ENCODE measurements at places on chromosomes 13 and 19.

DNA sequence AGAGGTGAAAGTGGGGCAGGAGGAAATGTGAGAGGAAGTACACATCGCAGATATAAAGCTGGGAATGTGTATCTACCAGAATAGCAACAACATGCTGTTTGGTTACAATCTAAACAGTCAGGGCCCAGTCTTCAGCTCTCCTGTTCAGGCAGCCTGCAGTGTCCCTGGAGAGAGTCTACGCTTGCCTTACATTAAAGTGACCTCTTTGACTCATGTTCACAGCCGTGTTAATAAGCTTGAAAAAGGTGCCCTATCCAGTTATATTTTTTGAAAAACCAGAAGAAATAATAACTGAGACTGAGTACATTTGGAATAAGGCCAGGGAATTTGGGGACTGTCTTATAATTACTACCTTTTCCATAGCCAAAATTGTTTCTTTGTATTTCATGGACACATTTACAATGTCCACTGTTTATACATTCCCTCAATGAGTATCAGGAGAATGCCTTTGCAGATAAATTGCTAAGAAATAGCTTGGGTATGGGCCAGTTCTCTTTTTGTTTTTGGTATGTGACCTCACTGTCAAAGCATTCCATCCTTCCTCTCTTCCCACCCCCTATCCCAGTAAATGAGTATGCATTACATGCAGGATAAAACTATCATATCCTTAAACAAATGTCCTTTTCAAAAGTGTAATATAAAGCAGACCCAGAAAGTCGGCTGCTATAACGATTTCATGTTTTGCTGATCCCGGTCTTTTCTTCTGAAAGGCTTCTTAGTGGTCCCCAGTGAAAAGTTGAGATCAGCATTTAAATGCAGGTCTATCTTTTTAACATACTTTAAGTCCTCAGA lies 82.6 kb downstream of the PCDH9 start:
- DNase-seq = no peak

GRCh38 chr19:45166723-45167252 lies 6.0 kb upstream of the NKPD1 start:
- no peak for DNase-seq

DNA sequence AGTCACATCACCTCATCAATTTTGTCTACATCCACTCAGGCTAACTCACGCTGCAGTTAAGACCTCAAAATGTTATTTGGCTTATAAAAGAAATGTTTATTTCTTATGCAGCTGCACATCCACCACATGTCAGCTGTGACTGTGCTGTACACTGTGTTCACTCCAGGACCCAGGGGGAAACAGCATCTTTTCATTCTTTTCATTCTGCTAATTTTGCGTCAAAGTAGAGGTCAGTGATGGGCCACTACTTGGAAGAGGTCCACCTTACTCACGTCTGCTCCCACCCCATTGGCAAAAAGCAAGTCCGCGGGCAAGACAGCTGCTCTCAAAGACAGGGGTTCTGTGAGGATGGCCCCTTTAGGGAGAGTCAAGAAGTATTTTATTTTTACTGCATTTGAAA lies 4.5 kb upstream of the DCT start:
- no peak for DNase-seq

GRCh38 chr19:3766520-3766919 lies 4.0 kb downstream of the MRPL54 start:
- DNase-seq = no peak

- no peak for DNase-seq
Measured at GRCh38 chr13:97327086-97327485, 105.0 kb downstream of the MBNL2 start.

DNA sequence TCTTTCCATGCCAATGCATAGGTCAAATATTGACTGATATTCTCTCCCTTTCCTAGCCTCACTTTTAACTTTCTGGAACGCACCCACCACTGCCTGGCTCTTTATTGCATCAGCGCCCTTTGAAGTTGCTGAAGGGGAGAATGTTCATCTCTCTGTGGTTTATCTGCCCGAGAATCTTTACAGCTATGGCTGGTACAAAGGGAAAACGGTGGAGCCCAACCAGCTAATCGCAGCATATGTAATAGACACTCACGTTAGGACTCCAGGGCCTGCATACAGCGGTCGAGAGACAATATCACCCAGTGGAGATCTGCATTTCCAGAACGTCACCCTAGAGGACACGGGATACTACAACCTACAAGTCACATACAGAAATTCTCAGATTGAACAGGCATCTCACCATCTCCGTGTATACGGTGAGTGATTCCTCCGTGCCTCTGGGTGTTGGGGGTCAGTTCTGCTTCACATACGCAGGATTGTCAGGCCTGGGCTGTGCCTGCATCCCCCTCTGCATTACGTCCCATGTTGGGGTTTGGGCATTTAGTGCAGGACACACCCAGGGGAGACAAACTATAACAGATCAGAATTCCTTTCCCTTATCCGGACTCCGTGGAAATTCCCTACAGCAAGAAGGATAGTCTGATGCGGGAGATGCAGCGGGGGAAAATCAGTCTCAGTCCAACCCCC lies 1.3 kb downstream of the CEACAM21 start:
- DNase-seq = no peak

DNA sequence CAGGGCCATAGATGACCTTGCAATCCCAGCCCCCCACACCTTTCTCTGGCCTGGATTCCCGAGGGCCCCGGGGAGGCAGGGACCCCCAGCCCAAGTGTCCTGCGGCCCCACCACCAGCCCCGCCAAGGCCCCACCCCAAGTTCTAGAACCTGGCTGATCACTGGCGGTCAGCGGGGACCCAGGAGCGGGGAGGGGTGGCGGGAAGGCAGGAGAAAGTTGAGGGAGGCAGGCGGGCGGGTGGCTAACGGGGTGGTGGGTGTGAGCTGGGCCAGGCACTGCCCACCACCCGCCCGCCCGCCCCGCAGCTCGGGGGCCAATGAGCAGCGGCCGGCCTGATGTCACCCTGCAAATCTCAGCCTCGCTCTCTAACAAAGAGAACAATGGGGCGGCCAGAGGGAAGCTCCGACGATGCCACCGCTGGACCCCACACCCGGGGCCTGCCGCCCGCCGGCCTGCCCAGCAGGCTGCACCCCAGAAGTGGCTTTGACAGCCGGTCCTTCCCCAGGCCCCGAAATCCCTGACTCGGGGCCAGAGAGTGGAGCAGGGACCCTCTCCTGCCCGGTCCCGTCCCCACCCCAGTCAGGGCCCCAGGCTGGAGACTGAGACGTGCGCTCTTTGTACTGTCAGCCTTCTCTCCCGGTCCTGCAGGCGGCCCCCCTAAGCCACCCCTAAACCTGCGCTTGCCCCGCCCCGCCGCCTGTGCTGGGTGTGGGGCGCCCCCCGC lies 1.6 kb downstream of the MEX3D start:
- DNase-seq = no peak

DNA sequence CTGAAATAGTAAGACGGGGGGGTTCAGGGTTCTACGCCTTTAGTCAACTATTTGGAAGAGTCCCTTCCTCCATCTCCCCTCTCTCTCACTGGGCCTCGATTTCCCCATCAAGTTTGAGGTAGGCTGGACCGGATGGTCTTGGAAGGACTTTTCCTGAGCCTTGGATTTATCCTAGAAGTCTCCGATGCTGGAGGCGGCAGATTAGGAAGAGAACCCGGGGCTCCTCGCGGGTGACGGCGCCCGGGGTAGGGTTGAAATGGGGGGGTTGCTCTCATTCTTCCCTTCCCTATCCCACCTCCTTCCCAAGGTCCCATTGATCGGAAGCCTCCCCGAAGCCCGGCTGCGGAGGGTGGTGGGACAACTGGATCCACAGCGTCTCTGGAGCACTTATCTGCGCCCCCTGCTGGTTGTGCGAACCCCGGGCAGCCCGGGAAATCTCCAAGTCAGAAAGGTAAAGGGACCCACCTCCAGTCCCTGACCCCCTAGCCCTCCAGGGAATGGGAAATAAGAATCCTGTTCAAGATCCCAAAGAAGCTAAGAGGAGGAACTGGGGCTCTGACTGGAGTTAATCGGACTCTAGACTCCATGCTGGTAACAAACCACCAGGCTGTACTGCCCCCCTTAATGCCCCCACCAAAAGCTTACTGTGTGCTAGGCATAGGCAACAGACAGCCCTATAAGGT lies 781 bp downstream of the QPCTL start:
- DNase-seq = peak; percentile 91

- no peak for DNase-seq
Measured at GRCh38 chr13:112869202-112870050, 99.6 kb upstream of the MCF2L start.

Measured in activated CD8-positive, alpha-beta memory T cell treated with anti-CD3 and anti-CD28 coated beads for 24 hours (primary cell).